ENCODE measurements at places on chromosomes 13 and 19.

GRCh38 chr13:36814465-36814864 is 4.6 kb upstream of the RFXAP start:
- DNase-seq: no peak

DNA sequence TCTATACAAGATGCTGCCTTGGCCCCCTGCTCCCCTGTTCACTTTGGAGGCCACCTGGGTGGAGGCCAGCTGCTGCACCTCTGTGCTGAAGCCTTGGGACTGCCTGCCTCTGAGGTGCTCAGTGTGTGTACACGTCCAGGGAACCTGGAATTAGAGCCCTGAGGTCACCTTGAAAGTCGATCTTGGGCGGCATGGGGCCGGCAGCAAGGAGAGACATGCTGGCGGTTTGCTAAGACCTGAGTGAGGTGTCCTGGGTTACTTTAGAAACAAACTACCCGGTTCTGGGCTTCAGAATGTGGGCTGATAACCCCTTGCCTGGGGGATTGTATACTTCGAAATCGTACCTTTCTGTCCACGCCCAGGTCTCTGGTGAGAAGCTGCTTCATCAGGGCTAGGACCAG is 25.5 kb downstream of the TSSK6 start:
- no peak for DNase-seq

DNA sequence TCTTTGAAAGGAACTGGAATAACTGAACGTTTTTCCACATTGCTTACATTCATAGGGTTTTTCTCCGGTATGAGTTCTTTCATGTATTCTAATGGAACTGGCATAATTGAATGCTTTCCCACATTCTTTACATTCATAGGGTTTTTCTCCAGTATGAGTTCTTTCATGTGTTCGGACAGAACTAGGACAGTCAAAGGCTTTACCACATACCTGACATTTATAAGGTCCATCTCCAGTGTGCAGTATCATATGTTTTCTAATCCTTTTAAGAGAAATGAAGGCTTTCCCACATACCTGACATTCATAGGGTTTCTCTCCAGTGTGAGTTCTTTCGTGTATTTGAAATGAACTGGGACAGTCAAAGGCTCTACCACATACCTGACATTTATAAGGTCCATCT is 24.7 kb downstream of the ZNF564 start:
- DNase-seq: no peak

GRCh38 chr19:18460900-18461299 is 23.0 kb upstream of the ISYNA1 start:
- no peak for DNase-seq

GRCh38 chr13:106981051-106981450 is 413.1 kb upstream of the ARGLU1 start:
- no peak for DNase-seq

- DNase-seq: no peak
Measured at GRCh38 chr13:110229905-110230563, 76.9 kb downstream of the COL4A1 start.

GRCh38 chr19:18906605-18907519 is 10.9 kb upstream of the CERS1 start:
- DNase-seq: no peak

DNA sequence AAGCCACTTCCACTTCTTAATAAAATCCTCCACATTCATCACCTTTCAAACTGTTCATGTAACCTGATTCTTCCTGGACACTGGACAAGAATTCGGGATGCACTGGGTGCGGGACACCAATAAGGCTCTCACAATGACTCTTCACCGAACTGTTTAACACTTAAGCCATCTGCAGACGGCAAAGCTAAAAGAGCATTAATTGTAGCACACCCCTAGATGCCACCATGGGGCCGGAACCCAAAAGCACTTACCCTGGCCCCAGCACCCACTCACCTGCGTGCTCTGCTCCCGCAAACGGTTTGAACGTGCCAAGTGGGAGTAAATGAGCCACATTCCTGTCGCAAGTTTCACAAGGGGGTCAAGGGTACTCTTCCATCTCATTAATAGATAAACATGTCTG is 254.3 kb upstream of the PRR20A start:
- DNase-seq: no peak

DNA sequence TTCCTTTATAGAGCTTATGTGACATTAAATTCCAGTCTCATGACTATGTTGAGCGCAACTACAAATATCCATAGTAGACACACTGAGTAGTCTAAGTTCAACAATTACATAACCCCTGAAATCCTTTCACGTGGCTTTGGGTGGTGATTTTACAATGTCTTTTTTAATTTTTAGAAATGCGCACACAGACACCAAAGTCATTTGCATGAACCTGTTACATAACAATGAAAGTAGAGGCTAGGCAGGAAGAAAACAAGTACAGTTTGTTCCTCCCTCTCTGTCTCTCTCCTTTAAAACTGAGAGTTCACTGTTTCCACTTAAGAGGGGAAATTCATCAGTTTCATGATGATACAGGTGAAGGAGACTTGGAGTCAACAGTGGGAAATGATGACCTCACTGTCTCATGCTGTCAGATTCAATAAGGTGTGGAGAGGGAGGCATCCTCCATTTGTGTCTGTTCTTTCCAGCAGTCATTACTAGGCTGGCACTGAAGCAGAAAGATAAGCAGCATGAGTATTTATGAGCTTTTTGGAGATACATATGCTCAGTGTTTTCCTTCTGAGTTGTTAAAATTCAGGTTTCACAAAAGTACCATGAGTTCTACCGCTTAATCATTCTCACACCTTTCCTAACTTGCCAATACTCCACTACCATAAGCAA is 201.8 kb downstream of the LHFPL6 start:
- DNase-seq: no peak

GRCh38 chr13:49914947-49915346 is 21.2 kb downstream of the SPRYD7 start:
- no peak for DNase-seq

DNA sequence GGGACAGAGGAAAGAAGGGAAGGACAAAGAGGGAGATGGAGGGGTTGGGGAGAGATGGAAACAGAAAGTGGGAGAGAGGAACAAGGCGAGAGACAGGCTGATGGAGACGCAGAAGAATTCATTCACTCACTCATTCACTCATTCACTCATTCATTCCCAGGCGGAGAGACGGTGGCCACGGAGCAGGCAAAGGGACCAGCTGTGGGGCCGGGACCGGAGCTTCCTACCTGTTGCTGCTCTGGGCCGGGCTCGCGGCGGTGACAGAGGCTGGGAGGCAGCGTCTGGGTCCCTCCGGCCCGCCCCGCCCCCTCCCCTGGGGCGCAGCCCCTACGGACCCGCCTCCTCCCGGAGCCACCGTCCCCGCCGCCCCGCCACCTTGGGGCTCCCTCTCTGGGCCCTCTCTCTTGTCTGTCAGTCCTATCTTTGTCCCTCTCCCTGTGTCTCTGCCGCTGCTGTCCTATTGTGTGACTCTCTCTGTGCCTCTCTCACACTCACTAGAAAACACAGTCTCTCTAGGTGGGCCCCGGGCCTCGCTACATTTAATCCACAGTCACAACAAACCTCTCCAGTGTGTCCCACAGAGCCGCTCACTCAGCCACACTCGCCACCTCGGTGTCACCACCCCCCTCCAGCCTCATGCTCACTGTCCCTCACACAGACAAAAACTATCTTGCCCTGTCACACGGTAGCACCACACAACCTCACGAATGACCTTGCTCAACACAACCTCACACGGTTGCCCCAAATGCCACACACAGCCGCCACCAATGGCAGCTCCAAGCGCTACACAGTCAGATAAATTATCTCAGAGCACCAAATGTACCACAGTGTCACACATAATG is at the start of gene GNG8:
TSS of gene GNG8 (minus strand) at position 283 of the 842 bp plus-strand sequence. CDS start 1,520 bp downstream, outside the sequence.
- DNase-seq: no peak

- DNase-seq: no peak
Measured at GRCh38 chr19:38252941-38253691, 3.1 kb downstream of the PPP1R14A start.

DNA sequence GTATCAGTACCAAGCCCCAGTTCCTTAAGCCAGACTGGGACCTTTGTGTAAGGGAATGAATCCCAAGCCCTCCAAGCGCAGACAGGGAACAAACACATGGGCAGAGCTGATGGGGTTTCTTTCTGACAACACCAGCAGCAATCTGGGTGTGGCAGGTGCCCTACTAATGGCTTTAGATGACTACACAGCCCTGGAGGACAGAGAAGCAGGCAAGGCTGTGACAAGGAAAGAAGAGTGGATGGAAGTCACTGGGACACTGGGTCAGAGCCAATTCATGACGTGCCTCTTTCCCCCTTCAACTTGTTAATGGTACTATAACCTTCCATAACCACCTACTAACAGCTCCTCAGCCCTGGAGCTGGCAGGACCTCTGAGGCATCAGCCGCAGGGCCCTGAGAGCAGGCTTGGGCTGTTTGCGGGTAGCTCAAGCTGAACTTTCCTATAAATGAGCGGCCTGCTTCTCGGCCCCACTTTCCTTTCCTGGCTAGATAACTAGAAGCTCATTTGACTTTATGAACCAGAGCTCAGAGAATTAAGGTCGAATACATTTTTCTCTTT is 38.9 kb downstream of the RASL11A start:
- DNase-seq: no peak

DNA sequence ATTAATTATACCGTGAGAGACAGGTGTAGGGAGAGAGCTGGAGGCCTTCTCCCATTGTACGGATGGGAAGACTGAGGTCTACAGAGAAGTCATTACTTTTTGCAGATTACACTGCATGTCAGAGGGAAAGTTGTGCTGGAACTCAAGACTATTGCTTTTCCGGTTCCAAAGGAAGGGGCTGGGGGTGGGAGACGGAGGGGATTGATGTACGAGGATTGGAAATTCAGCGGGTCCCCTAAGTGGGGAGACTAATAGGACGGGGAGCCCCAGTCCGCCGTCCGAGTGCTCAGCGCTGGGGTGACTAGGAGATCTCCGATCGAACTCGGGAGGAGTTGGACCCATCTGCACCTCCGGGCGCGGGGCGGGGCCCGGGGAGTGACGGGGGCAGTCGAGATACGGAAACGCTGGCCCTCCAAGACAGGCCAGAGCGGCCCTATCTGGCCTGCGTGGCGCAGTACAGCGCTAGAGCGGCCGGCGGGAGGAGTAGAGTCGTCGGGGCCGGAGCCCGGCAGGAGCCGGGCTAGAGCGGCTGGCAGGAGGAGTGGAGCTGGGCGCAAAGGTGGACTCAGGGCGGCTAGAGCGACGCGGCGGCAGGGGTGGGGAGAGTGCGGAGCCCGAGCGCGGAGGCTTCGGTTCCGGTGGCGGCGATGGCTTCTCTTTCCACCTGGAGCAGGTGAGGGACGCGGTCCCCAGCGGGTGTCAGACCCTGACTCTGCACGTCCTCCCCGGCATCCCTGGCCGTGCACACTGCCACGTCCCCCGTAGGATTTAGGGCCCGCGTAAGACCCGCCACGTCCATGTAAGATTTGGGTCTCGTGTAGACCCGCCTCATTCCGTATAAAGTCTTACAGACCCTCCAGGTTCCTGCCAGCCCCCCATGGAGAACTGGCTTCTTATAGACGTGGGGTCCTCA is 1.1 kb downstream of the ARHGEF1 start:
- peak; percentile 78 for DNase-seq

GRCh38 chr13:83733293-83733692 is 149.0 kb downstream of the SLITRK1 start:
- no peak for DNase-seq

GRCh38 chr19:45766869-45767346 is 2.1 kb downstream of the SIX5 start:
- DNase-seq: no peak

DNA sequence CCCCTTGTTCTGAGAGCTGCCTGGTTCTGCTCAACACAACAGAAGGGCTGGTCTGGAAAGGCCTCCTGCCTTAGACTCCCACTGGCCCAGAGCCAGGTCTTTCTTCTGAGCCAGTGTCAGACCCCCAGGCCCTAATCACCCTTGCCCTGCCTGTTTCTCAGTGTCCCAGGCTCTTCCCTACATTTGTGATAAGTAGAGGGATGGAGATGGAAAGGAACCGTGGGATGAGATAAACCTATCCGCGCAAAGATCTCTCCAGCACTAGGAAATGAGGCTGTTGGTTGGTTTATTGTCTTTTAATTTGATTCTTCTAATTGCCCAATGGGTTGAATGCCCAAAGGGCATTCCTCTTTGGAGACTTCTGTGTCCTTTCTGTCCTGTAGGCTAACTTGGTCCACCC is 470.0 kb downstream of the TSHZ3 start:
- no peak for DNase-seq

DNA sequence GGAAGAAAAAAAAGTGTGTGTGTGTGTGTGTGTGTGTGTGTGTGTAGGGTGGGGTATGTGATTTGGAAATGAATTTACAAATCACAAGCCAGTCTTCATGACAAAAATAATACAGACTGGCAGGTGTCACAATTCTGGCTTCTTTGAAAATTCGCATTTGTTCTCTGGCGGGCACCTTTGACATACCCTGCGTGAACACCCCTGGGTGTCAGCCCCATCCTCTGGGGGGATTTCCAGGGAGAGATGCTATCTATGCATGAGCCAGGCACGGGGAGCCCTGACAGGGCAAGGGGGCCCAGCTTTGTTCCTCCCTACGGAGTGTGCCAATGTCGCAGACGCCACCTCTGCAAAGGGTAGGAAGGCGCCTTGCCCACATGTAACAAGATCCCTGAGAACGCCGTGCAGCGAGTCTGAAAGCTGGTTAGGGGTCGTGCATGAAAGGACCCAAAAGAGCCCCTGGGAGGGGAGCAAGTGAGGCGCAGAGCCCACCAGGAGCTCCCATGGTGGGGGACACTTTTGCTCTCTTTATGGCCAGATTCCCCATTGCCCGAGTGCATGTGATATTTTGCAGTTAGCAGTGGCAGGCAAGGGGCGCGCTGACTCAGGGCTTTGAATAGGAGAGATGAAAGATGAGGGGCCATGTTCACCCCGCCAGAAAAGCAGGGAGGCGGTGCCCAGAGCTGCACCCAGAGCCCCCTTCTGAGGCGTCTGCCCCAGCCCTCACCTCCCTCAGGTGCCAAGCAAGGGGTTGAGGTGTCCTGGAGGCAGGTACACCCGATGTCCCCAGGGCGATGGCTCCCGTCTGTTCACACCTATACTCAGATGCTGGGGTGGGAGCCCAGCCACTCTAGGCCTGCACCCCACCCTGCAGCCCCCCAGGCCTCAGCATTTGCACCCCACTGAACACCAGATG is 45.3 kb downstream of the KLF2 start:
- no peak for DNase-seq

DNA sequence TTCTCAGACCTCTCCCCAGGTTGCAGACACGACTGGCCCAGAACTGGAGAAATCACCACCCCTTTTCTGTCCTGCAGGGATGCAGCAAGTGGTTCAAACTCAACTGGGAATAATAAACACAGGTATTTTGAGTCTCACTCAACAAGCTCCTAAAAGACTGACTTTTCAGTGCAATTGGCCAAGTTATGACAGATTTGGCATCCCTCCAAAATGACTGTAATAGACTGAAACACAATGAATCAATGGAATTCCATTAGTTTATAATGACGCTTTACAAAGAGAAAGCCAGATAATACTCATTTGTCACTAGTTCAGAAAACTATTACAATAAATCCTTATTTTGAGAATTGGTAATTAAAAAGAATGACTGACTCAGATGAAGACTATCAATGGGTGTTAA is 38.1 kb downstream of the MIPEP start:
- no peak for DNase-seq

All from HS-5 (cell line).